Fibroblast of gingiva (primary cell): ENCODE measurements at places on chromosomes 2 and 18.
A peak's percentile ranks its signal among the peaks of the same experiment; 100 is the strongest.

DNA sequence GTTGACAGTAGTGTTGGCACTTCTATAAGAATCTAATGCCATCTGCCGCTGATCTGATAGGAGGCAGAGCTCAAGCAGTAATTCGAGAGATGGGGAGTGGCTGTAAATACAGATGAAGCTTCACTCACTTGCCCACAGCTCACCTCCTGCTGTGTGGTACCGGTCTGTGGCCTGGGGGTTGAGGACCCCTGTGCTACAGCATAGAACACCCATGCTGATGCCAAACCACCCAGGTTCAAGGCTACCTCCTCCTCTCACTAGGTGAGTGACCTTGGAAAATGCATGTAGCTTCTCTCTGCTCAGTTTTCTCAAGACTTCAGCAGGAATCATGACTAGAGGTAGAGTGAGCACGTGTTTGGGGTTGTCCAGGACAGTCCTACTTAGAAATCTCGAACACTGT lies 263.4 kb downstream of the SH3BP4 start:
- DNase-seq: no peak

GRCh38 chr2:216348756-216349308 lies 23.5 kb downstream of the MARCHF4 start:
- DNase-seq: peak; percentile 28

DNA sequence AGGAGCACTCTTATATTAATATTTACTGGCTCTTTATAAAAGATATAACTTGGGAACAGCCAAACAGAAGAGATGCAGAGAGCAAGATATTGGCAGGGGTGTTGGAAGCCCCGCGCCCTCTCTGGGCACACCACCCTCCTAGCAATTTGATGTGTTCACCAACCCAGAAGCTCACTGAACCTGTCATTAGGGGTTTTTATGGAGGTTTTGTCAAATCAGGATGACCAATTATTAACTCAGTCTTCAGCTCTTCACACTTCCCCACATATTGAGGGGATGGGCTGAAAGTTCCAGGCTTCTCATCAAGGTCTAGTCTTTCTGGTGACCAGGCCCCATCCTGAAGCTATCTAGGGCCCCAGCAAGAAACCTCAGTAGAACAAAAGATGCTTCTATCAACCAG lies 10.9 kb upstream of the INO80D start:
- DNase-seq: no peak

- peak; percentile 88 for DNase-seq
Measured at GRCh38 chr2:9552219-9553178, 3.1 kb downstream of the ADAM17 start.

- no peak for DNase-seq
Measured at GRCh38 chr2:96100893-96101304, 15.5 kb downstream of the ADRA2B start.
